ENCODE measurements at places on chromosomes 2 and 18. TPM values are rescaled to one million over a fixed set of nuclear protein-coding genes. Genes with fewer than 3 reads are reported as not detected.

- no peak overlapping the region for H3K27ac ChIP-seq
- DNase-seq, result no peak
- H3K27me3 ChIP-seq, result no peaks in the 10 kb centered on the region
- H3K4me1 ChIP-seq, result no peaks in the 10 kb centered on the region
- no peaks in the 10 kb centered on the region for H3K36me3 ChIP-seq
- H3K4me3 ChIP-seq, result no peak overlapping the region
These were observed 652.0 kb downstream of the DCC start for GRCh38 chr18:52992041-52992440.

DNA sequence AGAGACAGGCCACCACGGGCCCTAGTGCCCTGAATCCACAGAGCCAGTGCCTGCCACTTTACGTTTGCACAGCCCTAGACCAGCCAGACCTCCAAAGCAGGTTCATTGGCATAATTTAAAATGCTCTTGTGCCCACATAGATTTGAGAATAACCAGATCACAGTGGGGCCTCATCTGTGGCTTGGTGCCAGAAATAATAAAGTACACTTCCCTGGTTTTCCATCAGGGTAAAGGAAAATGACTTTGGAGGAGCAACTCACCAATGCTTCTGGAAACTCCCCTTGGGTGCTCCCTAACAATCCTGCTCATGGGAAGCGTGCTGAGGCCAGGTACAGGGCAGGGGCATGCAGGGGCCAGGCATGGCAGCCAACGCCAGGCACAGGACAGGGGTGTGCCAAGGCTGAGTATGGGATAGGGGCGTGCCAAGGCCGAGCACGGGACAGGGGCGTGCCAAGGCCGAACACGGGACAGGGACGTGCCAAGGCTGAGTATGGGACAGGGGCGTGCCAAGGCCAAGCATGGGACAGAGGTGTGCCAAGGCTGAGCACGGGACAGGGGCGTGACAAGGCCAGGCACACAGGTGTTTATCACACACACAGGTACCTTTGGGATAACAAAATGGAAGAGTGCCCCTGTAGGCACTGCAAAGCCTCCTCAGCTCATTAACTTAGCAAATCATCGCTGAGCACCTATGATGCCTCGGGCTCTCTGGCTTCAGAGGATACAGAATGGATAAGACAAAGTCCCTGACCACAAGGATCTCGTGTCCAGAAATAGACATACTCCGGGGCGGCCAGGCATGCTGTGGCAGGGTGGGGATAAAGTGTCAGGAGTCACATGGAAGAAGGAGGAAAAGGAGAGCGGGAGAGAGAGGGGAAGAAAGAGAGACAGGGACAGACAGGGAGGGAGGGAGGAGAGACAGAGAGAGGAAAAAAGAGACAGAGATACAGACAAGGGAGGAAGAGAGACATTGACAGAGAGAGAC, 334.7 kb downstream of the EIPR1 start:
- no peaks in the 10 kb centered on the region for H3K27me3 ChIP-seq
- no peaks in the 10 kb centered on the region for H3K4me1 ChIP-seq
- DNase-seq, result no peak
- H3K27ac ChIP-seq, result no peak overlapping the region
- no peaks in the 10 kb centered on the region for H3K36me3 ChIP-seq

DNA sequence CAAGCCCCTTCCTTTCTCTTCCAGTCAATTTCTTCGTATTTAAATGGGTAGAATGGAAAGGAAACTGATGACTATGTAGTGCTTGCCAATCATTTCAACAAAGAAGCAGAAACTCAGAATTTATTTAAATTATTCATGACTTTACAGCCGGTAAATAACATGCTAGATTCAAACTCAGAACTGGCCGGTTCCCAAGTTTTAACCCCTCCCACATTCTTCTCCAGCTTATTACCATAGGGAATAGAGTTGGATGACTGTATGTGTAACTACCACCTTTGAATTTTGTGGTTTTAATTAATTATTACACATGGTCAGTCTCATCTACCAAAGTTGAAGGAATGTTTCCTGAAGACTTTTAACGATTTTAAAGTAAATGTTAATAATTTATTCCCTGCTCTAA, 819.3 kb upstream of the LRATD1 start:
- no peaks in the 10 kb centered on the region for H3K36me3 ChIP-seq
- H3K4me3 ChIP-seq, result no peak overlapping the region
- no peaks in the 10 kb centered on the region for H3K4me1 ChIP-seq
- H3K27ac ChIP-seq, result no peak overlapping the region
- DNase-seq, result no peak

GRCh38 chr2:160836755-160837154, 323.5 kb upstream of the TANK start:
- H3K4me1 ChIP-seq, result no peaks in the 10 kb centered on the region
- no peaks in the 10 kb centered on the region for H3K36me3 ChIP-seq
- DNase-seq, result no peak
- H3K4me3 ChIP-seq, result no peak overlapping the region
- H3K27me3 ChIP-seq, result peaks cover 7% of the 10 kb centered on the region

- no peak overlapping the region for H3K4me3 ChIP-seq
- DNase-seq, result no peak
- no peaks in the 10 kb centered on the region for H3K4me1 ChIP-seq
- H3K27me3 ChIP-seq, result no peaks in the 10 kb centered on the region
- H3K27ac ChIP-seq, result no peak overlapping the region
- H3K36me3 ChIP-seq, result no peaks in the 10 kb centered on the region
These were observed 103.3 kb downstream of the EXOC6B start for GRCh38 chr2:72722492-72723070.

DNA sequence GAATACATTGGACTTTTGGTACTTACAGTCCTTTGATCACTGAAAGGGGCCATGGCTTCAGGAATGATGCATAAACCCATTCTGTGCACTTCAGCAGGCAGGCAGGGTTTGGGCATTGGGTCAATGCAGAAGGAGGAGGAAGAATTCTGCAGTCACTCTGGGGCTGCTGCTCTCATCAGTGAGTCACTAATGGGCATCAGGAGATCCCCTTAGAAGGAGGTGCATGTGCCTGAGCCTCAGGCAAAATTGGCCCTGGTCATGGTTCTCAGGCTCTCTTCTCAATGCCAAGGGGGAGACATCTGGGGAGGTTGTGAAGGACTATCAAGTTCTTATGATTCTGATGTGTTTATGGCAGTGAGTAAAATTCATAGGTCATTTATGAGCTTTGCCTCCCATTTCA, 52.0 kb upstream of the TNP1 start:
- no peaks in the 10 kb centered on the region for H3K27me3 ChIP-seq
- H3K4me3 ChIP-seq, result no peak overlapping the region
- H3K36me3 ChIP-seq, result no peaks in the 10 kb centered on the region

DNA sequence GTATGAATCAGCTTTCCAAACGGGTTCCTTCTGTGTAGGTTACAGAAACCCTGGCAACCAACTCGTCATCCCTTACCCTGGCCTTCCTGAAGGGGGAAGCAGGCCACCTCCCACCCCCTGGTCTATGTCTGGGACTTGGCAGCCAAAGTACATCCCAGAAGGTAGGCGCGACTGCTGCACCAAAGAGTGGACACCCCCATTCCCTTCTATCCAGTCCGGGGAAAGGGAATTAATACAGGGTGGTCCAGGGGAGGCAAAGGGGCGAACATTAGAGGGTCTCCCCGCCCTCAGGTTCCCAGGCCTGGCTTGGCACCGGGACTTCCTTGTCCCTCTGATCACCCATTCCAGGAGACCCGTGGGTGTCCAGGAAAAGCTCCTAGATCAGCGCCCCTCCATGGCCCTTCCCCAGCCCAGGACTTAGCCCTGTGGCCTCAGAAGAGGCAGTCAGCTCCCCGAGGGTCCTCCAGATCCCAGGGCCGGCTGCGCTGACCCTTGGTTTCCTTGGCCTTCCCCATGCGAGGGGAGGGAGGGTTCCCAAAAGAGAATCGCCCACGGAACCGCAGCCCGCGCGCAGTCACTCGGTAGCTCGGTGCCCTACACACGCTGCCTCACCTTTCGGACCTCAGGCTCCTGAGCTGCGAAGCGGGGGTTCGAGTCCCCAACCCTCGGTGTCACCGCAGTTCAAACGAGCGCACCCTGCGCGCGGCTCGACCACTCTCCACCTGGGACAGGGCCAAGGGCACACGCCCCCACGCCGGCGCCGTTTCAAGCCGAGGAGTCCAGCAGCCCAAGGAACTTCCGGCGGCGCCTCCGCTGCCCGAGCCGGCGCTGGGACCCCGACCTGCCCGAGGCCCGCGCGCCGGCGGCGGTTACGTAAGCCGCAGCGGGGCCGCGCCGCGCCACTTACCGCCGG, at the start of gene PER2:
Gene PER2, minus strand, starts transcription at position 874 of the 913 bp plus-strand sequence. CDS start 10,674 bp downstream, outside the sequence.
- H3K27ac ChIP-seq, result peak within 1 kb of the TSS; percentile 69
- peaks cover 48% of the 10 kb centered on the region for H3K4me1 ChIP-seq
- no peaks in the 10 kb centered on the region for H3K36me3 ChIP-seq
- H3K4me3 ChIP-seq, result peak within 1 kb of the TSS; percentile 86
- H3K27me3 ChIP-seq, result no peaks in the 10 kb centered on the region

- H3K27ac ChIP-seq, result no peak overlapping the region
- H3K27me3 ChIP-seq, result peaks cover 34% of the 10 kb centered on the region
- H3K4me3 ChIP-seq, result no peak overlapping the region
- no peaks in the 10 kb centered on the region for H3K4me1 ChIP-seq
- H3K36me3 ChIP-seq, result no peaks in the 10 kb centered on the region
These were observed 9.2 kb upstream of the CNRIP1 start for GRCh38 chr2:68328901-68329300.

- H3K27me3 ChIP-seq, result no peaks in the 10 kb centered on the region
- no peak for DNase-seq
- no peaks in the 10 kb centered on the region for H3K36me3 ChIP-seq
- H3K4me1 ChIP-seq, result no peaks in the 10 kb centered on the region
These were observed 433.7 kb upstream of the GYPC start for GRCh38 chr2:126222278-126222677.

DNA sequence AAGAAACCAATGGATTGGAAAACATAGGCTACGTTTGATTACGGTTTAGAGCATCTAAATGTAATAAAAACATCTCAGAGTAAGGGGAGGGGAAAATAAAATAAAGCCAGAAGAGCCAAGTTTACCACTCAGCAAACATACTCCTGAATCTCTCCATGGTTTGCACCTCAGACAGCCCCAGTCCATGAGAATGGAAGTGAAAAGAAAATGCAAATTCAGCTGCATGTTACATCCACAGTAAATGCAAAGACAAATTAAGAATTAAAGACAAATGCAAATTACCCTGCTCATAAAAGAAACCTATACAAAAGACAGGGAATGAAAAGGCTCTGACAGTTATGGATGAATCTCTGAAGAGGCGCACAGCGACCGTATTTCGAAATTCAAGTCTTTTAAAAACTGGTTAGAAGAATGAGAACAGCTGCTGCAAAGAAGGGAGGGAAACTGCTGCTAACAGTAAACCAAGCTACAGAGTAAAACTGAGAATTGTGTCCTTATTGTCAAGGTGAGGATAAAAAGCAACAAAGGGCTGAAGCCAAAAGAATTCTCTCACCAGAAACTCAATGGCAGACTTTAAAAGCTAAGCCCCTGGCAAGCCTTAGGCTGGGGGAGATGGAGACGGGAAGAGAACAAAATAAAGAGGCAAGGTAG, 197.9 kb upstream of the ACVR2A start:
- no peak overlapping the region for H3K4me3 ChIP-seq
- H3K36me3 ChIP-seq, result no peaks in the 10 kb centered on the region
- no peaks in the 10 kb centered on the region for H3K27me3 ChIP-seq
- H3K4me1 ChIP-seq, result no peaks in the 10 kb centered on the region
- no peak for DNase-seq

Gene STK11IP
- 27.8 TPM for total RNA-seq

- H3K27me3 ChIP-seq, result no peaks in the 10 kb centered on the region
- H3K4me1 ChIP-seq, result no peaks in the 10 kb centered on the region
- H3K4me3 ChIP-seq, result no peak overlapping the region
- DNase-seq, result no peak
- no peak overlapping the region for H3K27ac ChIP-seq
- H3K36me3 ChIP-seq, result no peaks in the 10 kb centered on the region
These were observed 267.4 kb upstream of the NRXN1 start for GRCh38 chr2:51299370-51299769.

Gene SGPP2
- 20.9 TPM for total RNA-seq

GRCh38 chr2:50529600-50530218, 502.2 kb downstream of the NRXN1 start:
- H3K36me3 ChIP-seq, result no peaks in the 10 kb centered on the region
- DNase-seq, result peak; percentile 2
- no peak overlapping the region for H3K4me3 ChIP-seq
- no peak overlapping the region for H3K27ac ChIP-seq

- H3K27me3 ChIP-seq, result no peaks in the 10 kb centered on the region
- no peak for DNase-seq
- H3K36me3 ChIP-seq, result no peaks in the 10 kb centered on the region
- H3K27ac ChIP-seq, result no peak overlapping the region
- H3K4me3 ChIP-seq, result no peak overlapping the region
- no peaks in the 10 kb centered on the region for H3K4me1 ChIP-seq
These were observed 439.5 kb upstream of the RAB12 start for GRCh38 chr18:8169722-8170121.

- H3K27ac ChIP-seq, result peak overlapping the region; percentile 96
- peaks cover 45% of the 10 kb centered on the region for H3K4me1 ChIP-seq
- DNase-seq, result peak; percentile 41
- H3K27me3 ChIP-seq, result no peaks in the 10 kb centered on the region
- H3K4me3 ChIP-seq, result peak overlapping the region; percentile 94
- peaks cover 8% of the 10 kb centered on the region for H3K36me3 ChIP-seq
These were observed 214.1 kb upstream of the STON1 start for GRCh38 chr2:48315896-48316194.

Gene MEP1B
- total RNA-seq, result not detected

Gene TUBA3D
- total RNA-seq, result not detected

DNA sequence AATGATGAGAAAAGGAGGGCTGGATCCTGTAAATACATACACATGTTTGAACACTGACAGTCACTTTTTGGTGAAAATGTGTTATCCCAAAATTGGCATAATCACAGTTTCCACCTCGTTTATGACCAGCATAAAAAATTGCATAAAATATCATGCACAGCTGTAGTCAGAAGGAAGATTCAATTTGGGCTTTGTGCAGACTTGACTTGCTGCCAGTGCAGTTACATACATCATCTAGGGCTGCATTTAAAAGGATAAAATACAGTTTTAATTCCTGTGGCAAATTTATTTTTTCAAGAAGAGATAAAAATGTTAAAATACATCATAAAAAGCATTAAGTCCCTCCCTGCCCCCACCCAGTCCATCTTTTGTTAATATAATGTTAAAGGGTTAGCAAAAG, 103.8 kb downstream of the VWC2L start:
- H3K36me3 ChIP-seq, result no peaks in the 10 kb centered on the region
- no peak overlapping the region for H3K27ac ChIP-seq

- peaks cover 31% of the 10 kb centered on the region for H3K4me1 ChIP-seq
- H3K36me3 ChIP-seq, result peaks cover 4% of the 10 kb centered on the region
- H3K27ac ChIP-seq, result no peak overlapping the region
- DNase-seq, result no peak
- peak overlapping the region; percentile 64 for H3K4me3 ChIP-seq
- peaks cover 54% of the 10 kb centered on the region for H3K27me3 ChIP-seq
These were observed 2.4 kb downstream of the SP5 start for GRCh38 chr2:170717599-170717963.

GRCh38 chr2:159946326-159946999, 116.0 kb downstream of the PLA2R1 start:
- no peak overlapping the region for H3K4me3 ChIP-seq
- peaks cover 5% of the 10 kb centered on the region for H3K4me1 ChIP-seq
- no peaks in the 10 kb centered on the region for H3K36me3 ChIP-seq
- no peak overlapping the region for H3K27ac ChIP-seq
- no peak for DNase-seq

Gene GALR1
- not detected for total RNA-seq

All from activated T-cell treated with anti-CD3 and anti-CD28 coated beads, Interleukin-2, amount 50 U/mL, for 72 hours (primary cell).